Muscle of back (tissue), 13 donors: ENCODE measurements at places on chromosomes 13 and 19.

- DNase-seq = no peak
Observed at GRCh38 chr19:52590728-52591127, 20.6 kb downstream of the ZNF701 start.

DNA sequence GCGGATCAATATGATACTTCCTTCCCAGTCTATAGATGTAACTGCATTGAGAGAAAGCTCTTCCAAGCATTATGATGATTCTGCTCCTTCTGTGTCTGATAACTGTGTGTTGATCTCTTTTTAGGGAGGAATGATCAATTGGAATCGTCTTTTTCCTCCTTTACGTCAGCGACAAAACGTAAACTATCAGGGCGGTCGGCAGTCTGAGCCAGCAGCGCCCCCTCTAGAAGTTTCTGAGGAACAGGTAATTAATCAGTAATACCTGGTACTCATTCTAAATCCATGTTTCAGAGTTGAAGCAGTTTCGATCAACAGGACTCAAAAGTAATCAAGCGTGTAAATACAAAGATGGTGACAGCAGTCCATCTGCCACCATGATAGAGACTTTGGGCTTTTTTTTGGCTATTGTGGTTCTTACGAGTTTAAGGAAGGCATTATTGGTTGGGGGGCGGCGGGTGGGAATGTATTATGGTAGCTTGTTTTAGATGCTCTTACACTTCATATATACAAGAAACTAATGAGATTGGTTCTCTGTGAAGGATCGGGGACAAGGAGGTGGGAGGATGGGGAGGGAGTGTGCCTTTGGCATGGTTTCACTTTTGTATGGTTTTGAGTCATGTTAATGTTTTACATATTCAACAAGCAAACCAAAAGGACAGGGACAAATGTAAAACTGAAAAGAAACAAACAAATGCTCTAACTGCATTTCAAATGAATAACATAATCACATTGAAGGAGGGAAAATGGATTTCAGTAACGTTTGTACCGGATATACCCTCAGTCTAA lies 60.7 kb upstream of the GPR183 start:
- no peak for DNase-seq

DNA sequence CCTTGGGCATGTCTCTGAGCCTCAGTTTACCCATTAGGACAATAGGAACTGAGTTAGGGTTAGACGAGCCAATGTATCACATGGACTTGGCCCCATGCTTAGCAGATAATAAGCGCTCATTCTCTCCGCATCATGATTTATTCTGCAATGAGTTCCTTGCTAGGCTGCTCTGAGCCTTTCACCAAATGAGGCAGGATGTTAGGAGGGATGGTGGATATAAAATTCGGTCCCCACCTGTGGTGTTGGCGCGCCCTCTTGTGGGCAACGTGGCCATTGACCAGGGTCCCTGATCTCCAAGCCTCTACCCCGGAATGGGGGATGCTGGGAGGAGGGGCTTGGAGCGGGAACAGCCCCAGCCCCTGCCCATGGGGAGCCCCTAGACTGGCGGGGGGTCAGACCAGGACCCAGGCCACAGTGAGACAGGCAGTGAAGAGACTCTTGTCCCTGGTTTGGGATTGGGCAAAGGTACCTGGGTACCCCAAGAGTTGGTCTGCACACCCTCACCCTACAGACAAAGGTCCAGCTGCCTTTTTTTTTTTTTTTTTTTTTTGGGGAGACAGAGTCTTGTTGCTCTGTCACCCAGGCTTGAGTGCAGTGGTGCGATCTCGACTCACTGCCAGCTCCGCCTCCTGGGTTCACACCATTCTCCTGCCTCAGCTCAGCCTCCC lies 43.9 kb downstream of the CERS4 start:
- DNase-seq = peak; percentile 68

DNA sequence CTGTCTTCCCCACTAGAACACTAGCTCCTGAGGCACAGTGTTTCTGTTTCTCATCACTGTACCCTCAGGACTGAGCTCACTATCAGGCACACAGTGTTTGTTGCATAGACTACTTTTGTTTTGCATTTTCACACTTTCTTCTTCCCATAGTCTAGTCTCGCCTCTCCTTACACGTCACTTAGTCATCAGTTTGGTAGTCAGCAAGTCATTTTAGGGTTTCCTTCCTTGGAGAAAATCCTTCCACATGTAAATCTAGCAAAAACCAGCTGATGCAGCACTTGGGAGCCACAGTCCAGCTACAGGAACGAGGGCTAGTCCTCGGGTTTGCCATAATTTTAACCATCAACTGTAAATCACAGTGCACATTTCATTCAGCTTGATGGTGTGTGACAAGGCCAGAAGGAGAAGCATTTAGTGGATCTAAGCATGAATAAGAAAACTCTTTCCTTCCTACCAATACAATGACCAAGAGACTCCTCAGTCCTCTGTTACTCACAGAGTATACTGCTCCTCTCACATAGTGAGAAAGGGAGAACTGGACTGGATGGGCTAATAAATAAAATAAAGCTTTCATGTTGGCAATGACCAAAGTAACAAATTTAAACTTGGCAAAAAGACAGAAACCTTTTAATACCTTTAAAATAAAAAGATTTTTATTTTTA lies 221.0 kb downstream of the KLF12 start:
- DNase-seq = no peak

- no peak for DNase-seq
Observed at GRCh38 chr13:29911781-29912418, 61.5 kb upstream of the UBL3 start.

DNA sequence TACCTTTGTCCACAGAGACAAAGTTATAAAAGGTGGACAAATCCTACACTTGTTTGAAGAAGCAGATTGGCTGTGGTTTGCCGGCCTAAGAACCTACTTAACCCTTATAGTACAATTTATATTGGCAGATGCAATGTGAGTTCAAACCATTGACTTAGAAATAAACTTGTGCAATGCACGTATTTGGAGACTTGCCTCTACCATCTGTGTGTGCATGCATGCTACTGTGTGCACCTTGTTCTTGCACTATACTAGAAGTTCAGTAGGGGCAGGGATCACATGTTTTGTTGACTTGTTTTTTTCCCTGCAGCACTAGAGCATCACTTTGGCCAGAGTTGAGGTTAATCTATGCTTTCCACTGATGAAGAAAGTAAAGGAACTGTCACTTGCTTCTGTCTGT lies 163.1 kb upstream of the SERP2 start:
- DNase-seq = no peak

GRCh38 chr19:48230555-48231129 lies 25.1 kb downstream of the CARD8 start:
- DNase-seq = no peak

- DNase-seq = no peak
Observed at GRCh38 chr19:19500975-19501644, 14.2 kb downstream of the TSSK6 start.

- no peak for DNase-seq
Observed at GRCh38 chr19:34246340-34246739, 8.0 kb upstream of the GARRE1 start.

- DNase-seq = peak; percentile 68
Observed at GRCh38 chr19:4911786-4912672, 2.7 kb downstream of the UHRF1 start.

DNA sequence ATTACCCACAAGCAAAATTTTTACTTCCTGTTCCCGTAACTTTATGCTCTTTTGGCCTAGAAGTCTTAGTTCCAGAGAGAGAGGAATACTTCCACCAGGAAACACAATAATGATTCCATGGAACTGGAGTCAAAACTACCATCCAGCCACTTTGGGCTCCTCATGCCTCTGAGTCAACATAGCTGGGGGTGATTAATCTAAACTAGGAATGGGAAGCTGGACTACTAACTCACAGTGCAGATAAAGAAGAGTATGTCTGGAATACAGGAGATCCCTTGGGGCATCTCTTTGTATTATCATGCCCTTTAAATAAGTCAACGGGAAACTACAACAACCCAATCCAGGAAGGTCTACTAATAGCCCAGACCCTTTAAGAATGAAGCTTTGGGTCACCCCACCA lies 8.9 kb upstream of the ELF1 start:
- DNase-seq = no peak

DNA sequence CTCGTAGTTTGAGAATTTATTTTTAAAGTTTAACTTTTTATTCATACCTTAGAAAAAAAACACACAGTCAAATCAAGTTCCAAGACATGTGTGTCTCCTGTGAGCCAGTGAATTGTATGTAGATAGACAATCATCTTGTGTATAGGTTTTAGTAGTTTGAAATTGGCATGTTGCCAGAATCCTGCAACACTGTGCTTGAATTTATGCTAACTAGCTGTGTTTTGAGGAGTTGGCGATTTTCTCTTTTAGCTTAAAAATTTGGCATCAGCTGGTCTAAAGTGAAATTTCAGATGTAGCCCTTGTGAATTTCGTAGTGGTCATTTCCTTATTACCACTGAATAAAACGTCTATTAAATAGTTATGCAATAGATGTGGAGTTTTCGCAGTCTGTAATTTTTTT lies 213.2 kb downstream of the ATP8A2 start:
- DNase-seq = peak; percentile 60

DNA sequence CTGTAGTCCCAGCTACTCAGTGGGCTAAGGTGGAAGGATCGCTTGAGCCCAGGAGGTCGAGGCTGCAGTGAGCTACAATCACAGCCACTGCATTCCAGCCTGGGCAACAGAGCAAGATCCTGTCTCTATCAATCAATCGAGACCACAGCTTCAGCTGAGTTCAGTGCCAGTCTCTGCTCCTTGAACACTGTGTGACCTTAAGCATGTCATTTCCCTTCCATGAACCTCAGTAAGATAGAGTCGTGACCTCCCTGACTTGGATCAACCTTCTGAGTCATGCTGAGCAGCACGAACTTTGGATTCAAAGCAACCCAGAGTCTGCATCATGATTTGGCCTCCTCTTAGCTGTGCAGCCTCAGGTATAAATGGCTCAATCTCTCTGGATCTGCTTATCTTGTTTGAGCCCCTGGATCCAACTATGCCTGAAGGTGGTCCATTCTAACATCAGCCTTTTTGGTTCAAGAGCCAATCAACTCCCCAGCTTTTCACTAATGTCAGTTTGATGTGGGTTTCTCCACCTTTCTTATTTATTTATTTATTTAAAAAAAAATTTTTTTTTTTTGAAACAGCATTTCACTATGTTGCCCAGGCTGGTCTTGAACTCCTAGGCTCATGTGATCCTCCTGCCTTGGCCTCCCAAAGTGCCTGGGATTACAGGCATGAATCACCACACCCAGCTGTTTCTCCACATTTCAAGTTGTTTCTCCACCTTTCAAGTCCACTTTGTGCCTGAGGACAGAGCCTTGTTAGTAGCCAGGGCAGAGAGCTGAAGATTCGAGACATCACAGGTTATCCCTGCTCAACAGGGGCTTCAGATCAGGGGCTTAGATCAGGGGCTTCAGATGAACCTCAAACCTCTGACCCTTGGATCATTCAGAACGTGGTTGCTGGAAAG lies 26.4 kb downstream of the PTPRS start:
- no peak for DNase-seq

- DNase-seq = no peak
Observed at GRCh38 chr19:11059511-11060358, 29.5 kb upstream of the LDLR start.

DNA sequence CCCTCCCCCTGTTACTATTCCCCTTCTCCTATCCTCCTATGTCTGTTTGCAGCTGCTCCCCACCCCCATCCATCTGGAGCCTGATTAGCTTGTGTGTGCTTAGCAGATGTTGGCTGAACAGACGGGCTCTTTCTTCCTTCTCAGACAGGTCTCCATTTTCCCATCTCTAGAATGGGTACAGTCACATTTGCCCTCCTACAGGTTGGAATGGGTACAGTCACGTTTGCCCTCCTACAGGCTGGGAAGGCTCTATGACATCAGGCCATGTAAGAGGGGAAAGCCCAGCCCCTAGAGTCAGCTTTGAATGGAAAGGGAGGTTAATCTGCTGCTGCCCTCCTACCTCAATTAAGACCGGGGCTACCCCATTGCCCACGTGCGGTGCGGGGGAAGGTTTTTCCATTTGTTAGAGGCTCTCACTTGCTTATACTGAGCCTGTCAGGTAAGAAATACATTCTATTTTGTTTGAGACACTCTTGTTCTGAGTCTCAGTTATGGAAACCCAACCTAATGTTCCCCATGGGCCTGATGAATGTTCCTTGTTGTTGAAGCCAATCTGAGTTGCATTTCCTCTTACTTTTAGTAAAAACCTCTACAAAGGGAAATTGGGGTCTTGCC lies 2.2 kb upstream of the CLEC17A start:
- no peak for DNase-seq

DNA sequence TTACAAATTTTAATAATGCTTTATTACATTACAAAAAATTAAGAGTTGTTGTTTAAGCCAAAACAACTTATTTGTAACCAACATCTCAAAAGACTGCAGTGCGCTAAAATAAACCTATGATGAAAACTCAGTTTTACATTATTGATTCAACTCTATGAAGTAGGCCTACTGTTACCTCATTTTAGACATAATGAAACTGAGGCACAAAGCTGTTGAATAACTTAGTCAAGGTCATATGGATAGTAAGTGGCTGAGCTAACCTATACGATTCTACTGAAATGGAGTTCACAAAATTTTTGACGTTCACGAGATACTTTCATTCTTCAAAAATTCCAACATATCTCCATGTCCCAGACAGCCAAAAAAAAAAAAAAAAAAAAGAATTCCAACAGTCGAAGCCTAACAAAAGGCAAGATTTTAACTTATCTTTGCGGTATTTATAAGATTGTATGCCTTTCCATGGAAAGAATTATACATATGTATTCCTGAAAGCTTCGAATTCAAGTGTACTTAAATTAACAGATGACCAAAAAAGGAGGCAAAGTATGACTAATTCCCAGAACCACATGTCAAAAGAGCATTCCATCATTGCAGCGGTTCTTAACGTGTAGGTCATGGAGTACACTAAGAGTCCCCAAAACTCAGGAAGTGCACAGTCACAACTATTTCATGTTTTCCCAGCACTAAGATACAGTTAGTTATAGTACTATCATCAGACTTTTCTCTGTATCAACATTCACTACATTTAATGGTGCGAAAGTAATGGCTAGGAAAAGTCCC lies 69.4 kb downstream of the PSPC1 start:
- DNase-seq = no peak

DNA sequence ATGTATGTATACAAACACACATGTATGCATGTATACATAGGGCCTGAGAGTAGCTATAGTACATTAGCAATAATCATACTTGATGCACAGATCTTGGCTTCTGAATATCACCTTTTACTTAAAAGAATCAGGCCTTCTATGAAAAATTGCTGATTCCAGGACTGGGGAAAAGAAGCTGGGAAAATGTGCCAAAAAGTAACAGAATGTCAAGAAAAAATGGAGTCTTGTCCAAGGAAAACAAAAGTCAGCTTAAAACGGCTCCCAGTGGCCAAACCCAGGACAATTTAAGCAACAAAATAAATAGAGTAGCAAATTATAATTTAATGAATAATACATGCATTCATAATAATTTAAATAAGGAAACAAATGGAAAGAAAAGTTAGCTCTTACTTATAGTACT lies 2104.9 kb downstream of the PCDH9 start:
- peak; percentile 2 for DNase-seq

DNA sequence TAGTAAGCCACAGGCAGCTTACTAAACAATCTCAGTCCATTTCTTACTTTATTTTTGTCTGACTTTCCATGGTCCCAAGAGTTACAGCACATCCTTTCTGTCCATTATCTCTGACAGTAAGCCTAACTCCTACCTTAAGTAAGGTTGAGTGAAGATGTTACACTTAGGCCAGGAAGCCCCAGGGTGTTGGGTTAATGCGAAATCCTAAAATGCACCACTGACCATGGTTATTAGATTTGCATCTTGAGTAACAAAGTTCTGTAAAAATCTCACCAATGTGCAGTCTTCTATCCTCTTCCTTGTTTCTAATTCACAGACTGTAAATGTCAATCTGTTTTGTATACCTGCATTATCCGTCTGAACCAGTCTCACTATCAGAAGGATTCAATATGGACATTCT lies 462.5 kb downstream of the FGF14 start:
- no peak for DNase-seq
